Stimulated activated CD8-positive, alpha-beta memory T cell treated with anti-CD3 and anti-CD28 coated beads, Interleukin-2, amount 100 ng/mL, for 1 hour (primary cell): ENCODE measurements at places on chromosomes 5 and 9.

DNA sequence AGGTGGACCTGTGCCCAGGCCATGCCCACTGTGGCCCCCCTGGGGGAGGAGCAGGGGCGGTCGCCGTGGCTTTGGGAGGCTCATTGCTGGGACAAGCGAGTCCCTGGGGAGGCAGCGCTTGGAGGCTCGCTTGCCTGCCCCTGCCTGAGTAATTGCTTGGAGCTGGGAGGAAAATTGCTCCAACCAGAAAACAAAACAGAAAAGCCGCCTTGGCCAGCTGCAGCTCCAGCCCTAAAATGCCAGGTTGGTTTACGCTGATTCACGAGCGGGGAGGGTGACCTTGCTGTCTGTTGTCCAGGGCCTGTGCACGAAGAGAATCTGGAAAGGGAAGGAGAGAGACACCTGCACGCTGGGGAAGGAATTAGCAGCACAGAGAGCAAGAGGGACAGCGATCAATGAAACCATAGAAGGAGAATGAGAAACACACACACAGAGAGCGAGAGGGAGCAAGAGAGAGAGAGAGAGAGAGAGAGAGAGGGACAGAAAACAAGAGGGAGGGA is 25.3 kb downstream of the NTNG2 start:
- no peak for DNase-seq

DNA sequence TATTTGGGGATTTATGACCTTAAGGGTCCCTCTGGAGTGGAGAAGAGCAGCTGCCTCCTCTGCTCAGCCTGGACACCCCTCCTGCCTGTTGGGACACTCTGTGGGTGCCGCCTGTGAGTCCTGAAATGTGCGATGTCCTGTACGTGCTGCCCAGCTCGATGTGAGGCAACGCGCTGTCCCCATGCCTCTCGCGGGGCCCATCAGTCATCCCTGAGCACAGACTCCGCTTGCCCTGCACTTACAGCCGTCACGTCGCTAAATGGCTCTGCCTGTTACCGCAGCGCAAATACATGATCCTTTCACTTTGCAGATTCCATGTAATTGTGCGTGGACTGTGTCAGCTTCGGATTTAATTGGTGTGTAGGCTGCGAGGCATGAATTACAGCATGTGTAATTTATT is 27.1 kb downstream of the IRX4 start:
- DNase-seq = no peak

DNA sequence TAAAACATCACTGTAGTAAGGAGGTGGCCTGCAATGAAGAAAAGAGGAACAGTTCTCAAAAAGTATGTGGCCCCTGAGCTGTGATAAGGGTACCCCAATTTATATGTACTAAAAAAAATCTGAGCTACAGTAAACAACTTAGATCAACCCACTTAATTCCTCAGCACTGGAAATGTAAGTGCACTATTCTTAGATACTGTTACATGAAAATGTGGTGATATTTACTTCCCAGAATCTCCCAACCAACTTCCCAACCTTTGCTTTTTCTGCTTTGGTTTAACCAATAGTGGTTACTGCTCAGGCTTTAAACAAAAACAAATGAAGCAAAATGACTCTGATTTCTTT is 114.8 kb downstream of the SEMA5A start:
- no peak for DNase-seq

GRCh38 chr9:10661994-10662393 is 49.2 kb upstream of the PTPRD start:
- no peak for DNase-seq

DNA sequence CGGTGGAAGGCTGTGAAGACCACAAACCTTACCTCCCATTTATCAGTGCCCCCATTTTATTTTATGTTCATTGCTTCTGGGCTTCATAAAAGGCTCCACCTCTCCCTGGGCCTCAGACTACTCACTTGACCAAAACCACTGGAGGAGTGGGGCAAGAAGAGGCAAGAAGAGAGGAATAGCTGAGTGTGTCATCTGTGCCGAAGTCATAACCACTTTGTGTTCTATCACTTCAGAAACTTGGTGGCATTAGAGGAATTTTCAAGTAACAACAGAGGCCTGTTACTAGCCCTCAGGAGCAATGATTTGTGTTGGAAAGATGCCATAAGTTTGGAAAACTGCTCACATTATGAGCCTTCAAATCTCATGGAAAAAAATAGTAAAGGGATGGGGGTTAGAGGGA is 88.7 kb upstream of the PIK3R1 start:
- DNase-seq = no peak

DNA sequence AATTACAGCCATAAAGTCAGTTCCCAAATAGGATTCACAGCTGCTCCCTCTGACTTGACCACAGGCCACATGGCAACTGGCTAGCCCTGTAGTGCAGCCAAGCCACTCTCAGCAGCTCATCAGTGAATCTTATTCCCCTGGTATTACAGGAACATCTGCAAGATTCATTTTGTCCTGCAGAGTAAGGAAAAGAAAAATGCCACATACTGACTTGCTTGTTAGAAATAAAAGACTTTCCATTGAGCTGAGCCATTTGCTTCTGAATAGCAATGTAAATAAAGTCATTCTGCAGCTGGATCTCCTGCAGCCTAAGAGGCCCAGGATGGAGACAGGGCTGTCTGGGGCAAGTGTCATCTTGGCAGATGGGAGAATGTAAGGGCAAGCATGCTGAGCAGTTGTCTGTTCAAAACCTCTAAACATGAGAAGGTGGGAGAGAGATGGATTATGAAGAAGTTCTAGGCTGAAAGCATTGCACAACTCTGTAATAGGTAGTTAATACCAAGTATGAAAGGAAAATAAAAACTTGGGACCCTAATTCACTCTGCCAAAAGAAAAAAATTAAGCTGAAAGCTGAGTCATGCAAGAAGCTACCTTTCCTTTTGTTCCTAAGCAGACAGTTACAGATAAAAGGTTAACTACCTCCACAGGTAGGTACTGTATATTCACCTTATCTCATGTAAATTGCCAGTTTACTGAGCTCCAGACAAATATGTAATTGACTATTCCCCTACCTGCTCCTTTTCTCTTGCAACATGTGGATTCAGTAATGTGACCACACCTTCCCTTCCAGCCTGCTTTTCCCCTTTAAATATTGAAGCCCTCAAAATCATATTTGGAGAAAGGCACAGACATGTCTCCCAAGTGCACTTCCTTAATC is 244.4 kb upstream of the RAI14 start:
- no peak for DNase-seq

- DNase-seq = no peak
Observed at GRCh38 chr9:35954942-35955546, 2.9 kb downstream of the OR2S2 start.

DNA sequence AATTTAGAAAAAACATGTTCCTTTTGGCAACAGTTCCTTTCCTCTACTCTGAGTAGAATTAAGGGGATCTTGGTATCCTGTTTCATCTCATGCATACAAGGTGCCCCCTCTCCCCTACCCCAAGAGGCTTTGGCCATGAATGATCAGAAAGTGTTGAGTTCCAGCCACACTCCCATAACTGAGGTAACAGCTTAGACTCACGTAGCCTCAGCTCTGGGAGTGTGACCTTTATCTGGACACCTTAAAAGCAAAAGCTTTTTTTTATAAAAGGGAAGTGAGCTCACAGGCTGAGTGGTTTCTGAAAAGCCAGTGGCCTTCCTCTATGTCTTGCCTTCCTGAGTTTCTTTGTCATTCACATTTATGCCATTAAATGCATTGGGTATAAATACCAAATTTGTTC is 900 bp upstream of the HAVCR2 start:
- no peak for DNase-seq

GRCh38 chr5:62974623-62975022 is 396.0 kb downstream of the LRRC70 start:
- DNase-seq = no peak

- DNase-seq = no peak
Observed at GRCh38 chr9:92397853-92398252, 6.5 kb downstream of the OGN start.

DNA sequence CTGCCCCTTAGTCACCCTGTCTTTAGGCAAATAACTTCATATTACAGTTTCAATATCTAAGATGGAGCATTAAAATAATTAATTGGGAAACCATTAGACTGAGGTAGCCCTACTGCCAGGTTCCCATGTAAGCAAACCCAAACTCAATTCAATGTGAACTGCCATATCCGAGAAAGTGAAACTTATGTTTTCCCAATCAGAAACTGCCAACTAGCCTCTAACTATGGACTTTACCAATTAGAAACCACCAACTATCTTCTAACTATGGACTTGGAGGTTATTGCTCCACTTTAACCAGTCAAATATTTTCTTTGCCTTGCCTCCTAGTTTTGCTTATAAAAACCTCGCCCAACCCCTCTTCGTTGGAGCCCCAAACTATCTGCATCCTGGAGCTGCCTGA is 218.5 kb downstream of the ENC1 start:
- no peak for DNase-seq

DNA sequence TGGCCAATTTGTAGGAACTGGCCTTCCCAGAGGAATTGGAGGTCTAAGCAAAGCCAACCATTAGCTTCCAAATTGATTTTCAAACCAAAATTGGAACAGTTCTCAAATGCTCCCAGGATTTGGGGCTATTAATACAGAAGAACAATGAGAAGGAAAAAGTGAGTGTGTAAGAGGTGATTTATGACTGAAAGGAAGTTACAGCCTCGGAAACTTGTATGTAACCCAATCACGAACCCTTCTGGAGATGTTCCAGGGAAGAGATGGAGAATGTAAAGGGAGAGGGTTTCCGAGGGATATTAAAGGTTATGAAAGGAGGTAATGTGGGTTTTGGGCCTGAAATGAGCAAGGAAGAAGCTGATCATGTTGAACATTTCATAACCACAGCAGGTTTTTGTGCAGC is 93.2 kb upstream of the CXCL14 start:
- DNase-seq = no peak

- DNase-seq = no peak
Observed at GRCh38 chr9:28086881-28087280, 513.6 kb upstream of the C9orf72 start.

GRCh38 chr9:127991017-127991756 is 10.4 kb upstream of the EEIG1 start:
- DNase-seq = no peak

DNA sequence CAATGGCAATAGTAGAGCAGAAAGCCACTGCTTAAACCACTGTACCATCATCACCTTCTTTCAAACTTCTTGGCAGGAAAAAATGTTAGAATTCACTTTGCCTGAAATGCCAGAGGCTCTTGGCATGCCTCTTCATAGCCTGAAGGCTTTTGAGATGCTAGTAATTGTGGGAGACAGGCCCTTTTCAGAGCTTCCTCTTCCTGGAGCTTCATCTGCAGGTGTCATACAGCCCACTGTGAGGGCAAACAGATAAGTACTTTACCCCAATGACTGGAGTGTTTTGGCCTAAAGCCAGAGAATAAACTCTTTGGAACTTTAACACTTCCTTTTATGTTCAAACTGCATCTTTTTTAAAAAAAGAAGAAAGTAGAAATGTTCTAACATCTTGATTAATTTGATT is 81.3 kb upstream of the TMEM171 start:
- no peak for DNase-seq

- no peak for DNase-seq
Observed at GRCh38 chr5:171538681-171539080, 119.2 kb downstream of the FGF18 start.

DNA sequence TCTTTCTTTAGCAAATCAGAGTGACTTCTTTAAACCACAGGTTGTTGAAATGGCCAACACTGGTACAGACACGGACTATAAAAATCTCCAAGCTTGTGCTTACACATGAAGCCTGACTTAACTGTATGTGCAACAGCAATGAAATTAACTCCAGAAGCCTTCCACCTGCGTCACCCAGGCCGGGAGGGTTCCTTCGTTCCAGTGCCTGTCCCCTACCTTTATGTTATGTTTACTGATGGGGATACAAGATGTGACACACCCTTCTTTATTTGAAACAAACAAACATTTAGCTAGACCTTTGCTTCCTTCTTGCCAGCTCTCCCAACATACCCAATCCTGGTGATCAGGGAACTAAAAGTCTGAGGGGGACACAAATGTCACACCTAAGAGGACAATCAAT is 66.0 kb downstream of the GOLPH3 start:
- DNase-seq = no peak

GRCh38 chr5:40675396-40676133 is 4.2 kb upstream of the PTGER4 start:
- no peak for DNase-seq

DNA sequence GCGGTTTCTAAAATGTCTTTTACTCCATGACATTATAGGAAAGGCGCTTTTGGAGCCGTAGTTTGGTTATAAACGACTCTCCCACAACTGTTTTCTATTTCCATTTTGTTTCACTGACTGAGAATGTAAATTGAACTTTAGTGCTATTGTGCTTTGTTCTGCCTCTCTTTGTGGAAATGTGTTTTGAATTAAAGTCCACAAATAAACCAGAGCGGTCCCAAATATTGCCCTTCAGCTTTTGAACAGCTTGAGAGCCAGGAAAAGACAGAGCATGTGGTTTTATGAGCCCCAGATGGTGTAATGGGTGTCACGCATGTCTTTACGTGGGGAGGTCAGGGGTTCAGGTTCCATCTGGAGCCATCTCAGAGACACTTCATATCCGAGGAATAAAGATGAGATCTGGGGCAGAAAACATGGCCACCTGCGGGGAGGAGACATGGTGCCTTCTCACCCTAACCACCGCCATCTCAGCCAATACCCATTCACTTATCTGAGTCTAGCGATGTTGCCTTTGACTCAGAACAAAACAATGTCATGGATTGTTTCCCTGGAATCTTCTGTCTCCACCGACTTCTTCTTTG is 42.5 kb upstream of the ROR2 start:
- DNase-seq = no peak

DNA sequence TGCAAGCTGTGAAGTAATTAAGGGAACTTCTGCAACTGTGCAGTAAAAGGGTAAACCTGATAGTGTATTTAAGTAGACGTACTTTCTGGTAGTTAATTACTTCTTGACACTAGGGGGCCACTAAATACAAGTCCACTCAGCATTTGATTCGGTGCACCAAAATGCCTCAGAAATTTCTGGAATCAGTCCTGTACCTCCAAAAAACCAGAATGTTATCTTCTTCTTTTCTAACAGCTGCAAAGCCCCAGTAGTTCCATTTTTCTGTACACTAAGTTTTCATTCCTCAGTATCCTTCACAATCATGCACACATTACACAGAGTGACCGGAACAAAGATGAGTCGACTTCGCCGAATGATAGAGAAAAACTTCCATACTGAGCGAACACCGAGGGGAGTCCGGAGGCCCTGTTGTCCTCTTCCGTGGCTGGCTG is 484 bp downstream of the GFM2 start:
- DNase-seq = no peak

GRCh38 chr9:84170521-84171141 is 169.9 kb downstream of the SLC28A3 start:
- no peak for DNase-seq

GRCh38 chr9:111029260-111029659 is 9.0 kb downstream of the LPAR1 start:
- no peak for DNase-seq

DNA sequence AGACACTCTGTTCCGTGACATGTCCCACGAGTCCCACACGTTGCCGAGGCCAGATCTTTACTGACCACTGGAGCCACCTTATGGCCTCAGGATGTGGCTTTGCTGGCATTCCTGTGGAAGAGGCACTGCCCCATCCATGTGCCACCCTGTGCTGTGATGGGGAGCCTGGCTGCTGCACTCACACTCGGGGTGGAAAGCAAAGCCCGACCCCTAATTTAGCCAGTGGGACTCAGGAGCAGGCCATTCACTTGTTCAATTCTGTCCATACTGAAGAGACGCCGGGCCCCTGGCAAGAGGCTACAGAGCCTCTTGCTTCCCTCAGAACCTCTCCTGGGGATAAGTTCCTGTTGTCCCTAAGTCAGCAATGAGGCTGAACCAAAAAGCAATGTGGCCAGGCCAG is 18.6 kb upstream of the CEP72 start:
- DNase-seq = no peak

- no peak for DNase-seq
Observed at GRCh38 chr5:54883374-54884194, 101.8 kb downstream of the ESM1 start.

GRCh38 chr9:87278971-87279733 is 218.5 kb upstream of the DAPK1 start:
- no peak for DNase-seq
